Stimulated activated naive B cell treated with anti-CD40 and anti-IgM and Interleukin-4, amounts not matched to agents 10 μg/mL and 1 μg/mL and 100 μg/mL, for 72 hours (primary cell): ENCODE measurements at places on chromosomes 3 and 15.

- DNase-seq: no peak
Observed at GRCh38 chr3:126349611-126350501, 7.4 kb downstream of the KLF15 start.

GRCh38 chr3:55601366-55602080, 114.4 kb upstream of the WNT5A start:
- no peak for DNase-seq

- no peak for DNase-seq
Observed at GRCh38 chr3:88149101-88149508, 654 bp upstream of the C3orf38 start.

DNA sequence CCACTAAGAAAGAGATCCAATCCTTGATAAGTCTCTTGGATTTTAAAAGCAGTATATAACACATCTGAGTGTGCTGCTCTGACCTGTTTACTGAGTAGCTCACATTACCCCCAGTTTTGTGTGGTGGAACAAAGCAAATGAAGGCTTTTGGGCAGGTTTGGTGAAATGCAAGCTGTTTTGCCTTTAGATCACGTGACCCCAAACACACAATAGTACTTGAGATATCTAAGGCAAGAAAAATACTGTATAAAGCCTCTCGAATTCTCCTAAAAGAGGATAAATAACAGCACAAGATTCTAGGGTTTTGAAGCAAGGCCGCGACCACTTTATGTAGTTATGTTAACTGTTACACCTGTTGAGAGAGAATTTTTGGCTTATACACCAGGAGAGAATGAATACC, 49.3 kb upstream of the TRIM42 start:
- DNase-seq: no peak

DNA sequence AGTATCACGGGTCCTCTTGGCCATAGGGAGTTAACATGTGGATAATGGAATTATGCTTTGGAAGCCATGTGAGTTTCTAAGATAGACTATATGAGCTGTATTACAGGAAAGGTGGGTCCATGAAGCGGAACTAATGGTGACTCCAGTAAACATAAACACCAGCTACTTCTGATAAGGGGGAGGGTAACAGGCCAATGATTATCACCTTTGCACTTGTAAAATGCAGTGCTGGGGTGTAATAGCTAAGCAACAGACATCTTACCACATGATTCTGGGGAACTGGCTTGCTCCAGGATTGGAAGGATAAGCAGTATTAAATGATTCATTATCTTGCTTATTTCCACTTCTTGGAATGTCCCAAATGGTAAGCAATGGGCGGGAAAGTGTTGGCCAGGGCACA, 61.4 kb upstream of the CD47 start:
- DNase-seq: no peak

DNA sequence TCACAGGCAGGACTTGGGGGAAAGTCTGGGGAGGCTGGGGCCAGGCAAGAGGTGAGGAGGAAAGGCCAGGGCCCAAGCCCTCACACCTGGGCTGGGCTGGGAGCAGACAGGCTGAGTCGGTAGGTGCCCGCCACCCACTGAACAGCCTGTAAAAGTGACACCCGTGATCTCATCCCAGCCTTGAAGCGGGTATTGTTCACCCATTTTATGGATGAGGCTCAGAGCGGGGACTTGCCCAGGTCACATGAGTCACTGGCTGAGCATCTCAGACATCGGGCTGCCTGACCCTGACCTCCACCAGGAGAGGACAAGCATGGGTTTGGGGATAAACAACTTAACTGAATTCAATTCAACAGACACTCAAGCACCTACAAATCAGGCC, 52.0 kb upstream of the CTSH start:
- no peak for DNase-seq
